Activated naive CD8-positive, alpha-beta T cell treated with anti-CD3 and anti-CD28 coated beads for 36 hours (primary cell): ENCODE measurements at places on chromosomes 7 and 10. TPM values are rescaled to one million over a fixed set of nuclear protein-coding genes. Genes with fewer than 3 reads are reported as not detected.
A peak's percentile ranks its signal among the peaks of the same experiment; 100 is the strongest.

DNA sequence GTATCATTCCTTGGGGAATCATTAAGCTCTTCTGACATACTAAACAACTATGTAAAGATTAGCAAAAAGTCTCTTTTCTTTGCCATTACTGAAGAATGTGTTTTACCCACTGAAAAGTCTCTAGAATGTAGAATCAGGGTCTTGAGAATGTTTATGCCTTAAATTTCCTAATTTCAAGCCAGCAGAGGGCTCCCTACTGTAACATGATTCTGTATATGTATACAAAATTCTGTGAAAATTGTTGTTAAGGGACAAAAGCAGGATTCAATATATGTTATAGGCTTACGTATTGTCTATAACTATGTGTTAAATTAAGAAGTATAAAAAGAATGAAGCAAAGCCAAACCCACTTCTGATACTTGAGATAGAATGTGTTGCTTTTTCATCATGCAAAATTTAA, 296.9 kb upstream of the DGKB start:
- H3K36me3 ChIP-seq, result no peaks in the 10 kb centered on the region
- no peaks in the 10 kb centered on the region for H3K27me3 ChIP-seq
- H3K27ac ChIP-seq, result no peak overlapping the region
- no peaks in the 10 kb centered on the region for H3K4me1 ChIP-seq

DNA sequence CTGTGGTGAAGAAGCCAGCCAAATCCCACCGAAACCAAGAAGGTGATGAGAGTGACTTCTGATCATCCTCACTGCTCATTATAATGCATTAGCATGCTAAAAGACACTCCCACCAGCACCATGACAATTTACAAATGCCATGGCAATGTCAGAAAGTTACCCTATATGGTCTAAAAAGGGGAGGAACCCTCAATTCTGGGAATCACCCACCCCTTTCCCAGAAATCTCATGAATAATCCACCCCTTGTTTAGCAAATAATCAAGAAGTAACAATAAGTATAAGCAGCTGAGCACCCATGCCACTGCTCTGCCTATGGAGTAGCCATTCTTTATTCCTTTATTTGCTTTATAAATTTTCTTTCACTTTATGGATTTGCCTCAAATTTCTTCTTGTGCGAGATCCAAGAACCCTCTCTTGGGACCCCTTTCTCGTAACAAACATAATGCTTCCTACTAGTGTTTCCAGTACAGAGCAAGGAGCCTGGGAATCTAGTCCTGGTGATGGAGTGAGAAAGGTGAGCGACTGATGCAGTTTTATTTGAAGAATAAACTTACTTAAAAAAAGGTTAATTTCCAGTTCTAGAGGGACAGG, 18.4 kb upstream of the EXOC6 start:
- no peaks in the 10 kb centered on the region for H3K36me3 ChIP-seq
- peaks cover 8% of the 10 kb centered on the region for H3K4me1 ChIP-seq

DNA sequence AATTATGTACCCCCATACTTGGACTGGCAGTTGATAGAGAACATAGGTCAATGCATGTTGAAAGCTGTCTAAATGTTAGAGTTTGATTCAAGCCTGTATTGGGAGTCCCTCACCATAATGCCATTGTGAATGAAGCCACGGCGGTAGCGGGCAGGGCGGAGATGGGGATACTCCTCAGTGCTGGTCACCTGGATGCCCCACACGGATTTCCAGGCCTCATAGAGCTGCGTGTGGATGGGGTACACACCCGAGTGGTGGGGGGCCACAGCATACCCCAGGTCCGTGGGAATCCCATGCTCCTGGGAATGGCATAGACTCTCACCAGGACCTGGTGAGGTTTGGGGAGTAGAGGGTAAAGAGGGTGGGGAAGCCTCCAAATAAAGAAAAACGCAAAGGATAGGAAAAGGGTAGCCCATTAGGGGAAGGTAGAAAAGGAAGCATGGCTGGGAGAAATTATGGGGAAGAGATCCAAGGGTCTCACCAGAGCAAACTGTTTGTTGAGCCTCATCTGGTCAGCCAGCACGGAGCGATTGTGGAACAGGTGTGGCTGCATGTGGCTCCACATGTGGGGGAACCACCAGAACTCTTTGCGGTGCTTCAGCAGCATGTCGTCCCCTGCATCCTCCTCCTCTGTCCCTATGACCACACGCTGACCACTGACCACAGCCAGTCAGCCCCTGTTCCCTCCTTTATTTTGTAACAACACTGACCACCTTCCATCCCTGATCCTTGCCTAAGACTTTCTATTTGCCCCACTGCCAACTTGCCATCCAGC, 5.0 kb downstream of the NDST2 start:
- H3K4me3 ChIP-seq, result peak overlapping the region; percentile 1
- no peaks in the 10 kb centered on the region for H3K27me3 ChIP-seq
- H3K4me1 ChIP-seq, result peaks cover 54% of the 10 kb centered on the region

DNA sequence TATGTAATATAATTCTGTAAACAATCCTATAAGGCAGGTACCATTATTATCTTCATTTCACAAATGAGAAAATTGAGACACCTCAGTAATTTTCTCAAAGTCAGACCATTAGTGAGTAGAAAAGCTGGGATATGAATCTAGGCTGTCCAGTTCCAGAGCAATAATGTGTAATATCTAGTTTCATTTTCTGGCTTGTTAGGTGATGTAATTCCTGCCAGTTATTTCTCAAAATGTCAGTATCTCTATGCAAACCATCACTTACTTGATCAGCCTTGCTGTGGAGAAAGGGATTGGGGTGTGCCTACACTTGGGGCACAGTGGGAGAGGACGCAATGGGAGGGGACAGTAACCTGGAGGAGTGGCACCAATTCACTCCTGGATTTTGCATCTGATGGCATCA, 157.5 kb downstream of the LYZL1 start:
- peaks cover 17% of the 10 kb centered on the region for H3K4me1 ChIP-seq
- no peak overlapping the region for H3K4me3 ChIP-seq
- H3K27me3 ChIP-seq, result no peaks in the 10 kb centered on the region

- no peak overlapping the region for H3K27ac ChIP-seq
- H3K27me3 ChIP-seq, result no peaks in the 10 kb centered on the region
- H3K4me3 ChIP-seq, result no peak overlapping the region
- peaks cover 45% of the 10 kb centered on the region for H3K36me3 ChIP-seq
- H3K4me1 ChIP-seq, result peaks cover 2% of the 10 kb centered on the region
Measured at GRCh38 chr10:112404617-112405016, 30.7 kb downstream of the ACSL5 start.

DNA sequence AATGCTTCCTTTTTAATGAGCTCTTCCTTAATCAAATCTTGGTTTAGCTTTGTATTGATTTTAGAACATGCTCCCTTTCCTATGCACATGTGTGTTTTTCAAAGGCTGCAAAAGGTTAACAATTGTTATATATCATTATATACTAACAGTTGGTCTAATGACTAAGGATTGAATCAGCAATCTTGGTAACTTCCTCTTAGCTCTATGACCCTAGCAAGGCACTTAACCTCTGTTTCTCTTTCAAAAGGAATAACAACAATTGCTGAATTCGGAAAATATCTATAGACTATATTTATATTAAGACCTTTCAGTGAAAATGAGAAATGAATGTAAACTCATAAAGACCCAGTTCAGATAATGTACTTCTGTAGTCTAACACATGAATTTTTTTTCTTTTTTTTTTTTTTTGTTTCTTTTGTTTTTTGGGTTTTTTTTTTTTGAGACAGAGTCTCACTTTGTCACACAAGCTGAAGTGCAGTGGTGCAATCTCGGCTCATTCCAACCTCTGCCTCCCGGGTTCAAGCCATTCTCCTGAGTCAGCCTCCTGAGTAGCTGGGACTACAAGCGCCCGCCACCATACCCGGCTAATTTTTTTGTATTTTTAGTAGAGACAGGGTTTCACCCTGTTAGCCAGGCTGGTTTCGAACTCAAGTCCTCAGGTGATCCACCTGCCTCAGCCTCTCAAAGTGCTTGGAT, 48.8 kb downstream of the HOXA1 start:
- peaks cover 5% of the 10 kb centered on the region for H3K27me3 ChIP-seq
- no peaks in the 10 kb centered on the region for H3K4me1 ChIP-seq
- H3K27ac ChIP-seq, result no peak overlapping the region
- no peaks in the 10 kb centered on the region for H3K36me3 ChIP-seq
- DNase-seq, result no peak

DNA sequence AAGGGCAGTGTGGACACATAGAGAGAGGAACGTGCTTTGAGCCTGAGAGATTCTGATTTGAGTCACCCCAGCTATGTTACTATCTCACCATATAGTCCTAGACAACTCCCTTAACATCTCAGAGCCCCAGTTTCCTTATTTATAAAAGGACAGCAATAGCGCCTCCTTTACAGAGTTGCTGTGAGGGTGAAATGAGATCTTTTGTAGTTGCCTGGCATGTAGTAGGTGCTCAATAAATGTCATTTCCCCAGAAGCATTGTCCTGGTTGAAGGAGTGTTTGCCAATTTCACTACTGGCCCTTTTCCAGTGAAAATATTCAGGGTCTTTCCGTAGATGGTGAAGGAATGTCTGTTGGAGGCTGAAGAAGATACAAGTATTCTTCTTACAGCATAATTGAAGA, 51.3 kb upstream of the FAM180A start:
- no peaks in the 10 kb centered on the region for H3K36me3 ChIP-seq
- H3K27me3 ChIP-seq, result peaks cover 22% of the 10 kb centered on the region
- no peak overlapping the region for H3K27ac ChIP-seq

DNA sequence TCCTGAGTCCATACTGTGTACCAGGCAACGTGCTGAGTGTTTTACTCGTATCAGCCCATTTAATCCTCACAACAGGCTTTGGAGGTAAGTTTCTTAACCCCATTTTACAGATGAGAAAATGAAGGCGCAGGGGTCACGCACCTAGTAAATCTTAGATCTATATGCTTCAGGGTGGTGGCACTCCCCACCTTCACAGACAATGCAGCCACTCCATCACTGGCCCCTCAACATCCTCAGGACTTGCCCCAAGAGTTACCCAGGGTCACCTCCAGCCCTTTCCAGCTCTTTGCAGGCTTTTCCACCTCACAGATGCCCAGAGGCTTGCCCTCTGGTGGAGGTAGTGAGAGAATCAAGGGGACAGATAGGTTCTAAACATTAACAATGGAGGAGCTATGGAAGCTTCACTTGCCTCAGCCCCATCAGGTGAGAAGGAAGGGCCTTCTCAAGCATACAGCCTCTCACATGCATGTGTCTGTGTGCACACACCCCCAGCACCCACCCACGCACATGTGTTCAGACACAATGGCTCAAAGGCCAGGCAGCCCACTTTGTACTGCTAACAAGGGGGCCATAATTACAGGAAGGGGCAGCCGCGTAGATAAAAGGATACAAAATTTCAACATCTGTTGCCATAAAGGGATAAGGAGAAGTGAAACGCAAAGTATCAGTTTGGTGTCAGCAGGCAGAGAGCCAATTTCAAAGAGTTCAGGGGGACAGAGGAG, 29.1 kb downstream of the DPCD start:
- H3K27ac ChIP-seq, result peak overlapping the region; percentile 54
- H3K4me3 ChIP-seq, result no peak overlapping the region
- peaks cover 3% of the 10 kb centered on the region for H3K36me3 ChIP-seq
- H3K4me1 ChIP-seq, result peaks cover 5% of the 10 kb centered on the region
- no peaks in the 10 kb centered on the region for H3K27me3 ChIP-seq

DNA sequence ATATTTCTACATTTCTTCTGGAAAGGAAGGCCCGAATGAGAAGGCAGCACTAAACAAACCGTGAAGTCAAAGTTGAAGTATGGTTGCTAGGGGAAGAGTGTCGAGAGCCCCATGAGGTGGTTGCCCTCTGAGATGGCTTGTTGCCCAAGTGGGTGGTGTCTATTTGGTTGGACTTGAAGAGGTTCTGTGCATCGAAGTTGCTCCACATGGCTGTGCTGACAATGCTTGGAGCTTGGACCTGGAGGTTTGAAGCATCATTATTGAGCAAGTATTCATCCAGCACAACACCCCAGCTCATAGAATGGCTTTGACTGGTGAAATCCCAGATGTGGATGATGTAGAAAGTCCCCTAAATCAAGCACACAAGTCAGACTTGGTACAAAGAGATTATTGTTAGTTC, 165.2 kb upstream of the CDCA7L start:
- no peaks in the 10 kb centered on the region for H3K4me1 ChIP-seq
- no peak overlapping the region for H3K4me3 ChIP-seq
- DNase-seq, result no peak
- H3K27me3 ChIP-seq, result no peaks in the 10 kb centered on the region
- H3K27ac ChIP-seq, result no peak overlapping the region

DNA sequence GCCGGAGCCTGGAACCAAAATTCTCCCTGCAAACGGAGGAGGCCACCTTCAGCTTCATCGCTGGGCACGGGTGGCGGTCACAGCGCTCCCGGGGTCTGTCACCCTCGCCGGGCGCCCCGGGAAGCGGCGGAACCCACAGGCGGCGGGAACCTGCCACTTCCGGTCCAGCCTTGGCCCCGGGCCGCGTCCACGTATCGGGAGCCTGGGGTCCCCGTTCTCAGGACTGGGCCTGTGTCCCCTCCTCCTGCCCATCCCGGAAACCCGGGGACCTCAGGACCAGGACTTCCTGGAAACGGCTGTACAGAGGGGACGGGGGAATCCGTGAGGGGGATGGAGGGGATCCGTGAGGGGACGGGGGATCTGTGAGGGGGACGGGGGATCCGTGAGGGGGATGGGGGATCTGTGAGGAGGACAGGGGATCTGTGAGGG, 25.4 kb downstream of the PDGFA start:
- H3K4me3 ChIP-seq, result no peak overlapping the region
- peaks cover 5% of the 10 kb centered on the region for H3K4me1 ChIP-seq
- H3K27ac ChIP-seq, result no peak overlapping the region
- H3K27me3 ChIP-seq, result no peaks in the 10 kb centered on the region

DNA sequence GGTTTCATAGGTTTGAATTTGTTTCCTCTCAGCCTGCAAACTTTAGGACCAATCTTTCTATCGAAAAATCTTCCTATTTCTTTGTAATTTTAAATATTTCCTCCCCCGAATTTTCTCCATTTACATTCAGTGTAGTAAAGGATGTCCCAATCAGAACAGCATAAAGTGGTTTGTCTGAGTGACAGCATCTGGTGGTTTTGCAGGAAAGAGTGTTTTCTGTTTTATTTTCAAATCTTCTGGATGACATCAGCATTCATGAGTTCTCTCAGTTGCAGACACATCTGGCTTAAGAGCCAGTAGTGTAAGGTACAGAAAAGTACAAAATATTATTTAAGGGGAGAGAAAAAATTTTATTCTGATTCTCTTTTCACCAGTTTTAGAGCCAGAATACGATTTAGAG, 634.8 kb downstream of the PHTF2 start:
- DNase-seq, result no peak
- no peak overlapping the region for H3K4me3 ChIP-seq
- no peaks in the 10 kb centered on the region for H3K4me1 ChIP-seq

DNA sequence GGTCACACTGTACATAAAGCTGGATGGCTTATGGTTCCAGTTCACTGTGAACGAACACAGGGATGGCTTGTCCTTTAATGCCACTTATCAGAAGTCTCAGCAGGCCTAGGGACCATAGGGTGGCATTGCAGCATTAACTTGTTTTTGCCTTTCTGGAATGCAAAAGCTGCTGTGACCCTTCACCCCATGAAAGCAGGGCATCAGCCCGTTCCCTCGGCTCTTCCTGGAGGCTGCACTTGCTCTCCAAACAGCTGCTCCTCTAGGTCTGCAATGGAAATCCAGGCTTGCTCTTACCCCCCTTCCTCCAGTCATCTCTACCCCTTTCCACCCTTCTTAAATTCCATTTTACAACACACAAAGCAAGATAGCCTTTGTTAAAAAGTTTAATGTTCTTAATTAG, 17.9 kb upstream of the NEUROD6 start:
- no peak overlapping the region for H3K27ac ChIP-seq
- H3K27me3 ChIP-seq, result no peaks in the 10 kb centered on the region
- no peaks in the 10 kb centered on the region for H3K36me3 ChIP-seq
- H3K4me3 ChIP-seq, result no peak overlapping the region
- no peak for DNase-seq
- no peaks in the 10 kb centered on the region for H3K4me1 ChIP-seq

OR2A5 gene
- total RNA-seq, result not detected

FOXP2 gene
- not detected for total RNA-seq

FOXI2 gene
- total RNA-seq, result not detected

RET gene
- total RNA-seq, result not detected

IL6 gene
- total RNA-seq, result not detected

OR9A2 gene
- total RNA-seq, result not detected

EPHA1 gene
- total RNA-seq, result 2.3 TPM
